ENCODE measurements at places on chromosomes 7 and 10.

- no peak for DNase-seq
Measured at GRCh38 chr10:27998178-27998953, 513 bp downstream of the ODAD2 start.

DNA sequence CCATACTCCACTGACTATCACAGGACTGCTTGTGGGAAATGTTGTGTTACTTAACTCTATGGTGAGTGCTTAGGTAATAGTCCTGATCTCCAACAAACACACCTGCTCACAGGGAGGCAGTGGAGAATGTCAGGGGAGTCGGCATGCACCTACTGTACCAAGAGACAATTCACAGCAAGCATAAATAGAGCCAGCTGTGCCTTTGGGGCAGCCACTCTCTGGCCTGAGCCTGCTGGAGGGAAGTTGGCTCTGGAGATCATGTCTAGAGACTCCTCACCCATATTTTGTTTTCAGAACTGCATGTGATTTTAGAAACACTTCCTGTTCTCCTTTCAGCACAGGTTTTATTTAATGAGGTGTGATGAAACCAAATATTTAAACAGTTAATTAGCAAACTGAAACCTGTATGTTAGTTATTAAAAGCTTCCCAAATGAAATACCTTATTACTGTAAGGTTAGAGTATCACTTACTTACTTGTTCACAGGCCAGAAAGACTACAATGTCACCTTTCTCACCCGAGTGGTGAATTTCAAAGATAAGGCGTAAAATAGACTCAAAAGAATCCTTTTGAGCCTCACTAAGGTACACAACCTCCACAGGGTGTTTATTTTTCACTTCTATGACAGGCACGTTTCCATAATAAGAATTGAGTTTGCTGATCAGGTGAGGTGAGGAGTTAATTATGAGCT, 21.8 kb downstream of the DHX32 start:
- no peak for DNase-seq

DNA sequence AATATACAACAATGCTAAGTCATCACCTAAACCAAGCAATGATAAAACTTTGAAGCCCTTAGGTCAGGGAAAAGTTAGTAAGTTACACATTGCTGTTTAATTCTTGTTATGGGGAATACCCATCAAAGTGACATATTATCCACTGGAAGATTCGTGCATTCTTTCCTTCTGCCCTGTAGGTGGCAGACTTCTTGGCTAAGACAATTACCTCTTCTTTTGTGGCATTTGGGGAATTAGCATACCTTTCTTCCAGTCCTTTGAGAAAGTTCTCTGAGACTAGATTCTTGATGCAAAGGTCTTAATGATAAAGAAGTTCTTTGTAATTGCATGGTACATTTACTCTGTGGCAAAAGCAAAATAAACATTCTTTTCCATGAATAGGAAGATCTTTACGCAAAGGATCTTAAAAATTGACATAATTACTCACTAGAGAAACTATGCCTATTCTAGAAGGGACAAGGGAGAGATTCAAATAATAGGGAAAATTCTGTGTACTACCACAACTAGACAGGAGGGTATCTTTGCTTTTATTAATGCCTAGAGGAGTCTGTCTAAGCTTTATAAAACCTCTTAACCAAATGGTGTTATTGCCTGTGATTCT, 395.9 kb downstream of the GRM8 start:
- DNase-seq: no peak

- DNase-seq: no peak
Measured at GRCh38 chr10:102384053-102384452, 11.5 kb upstream of the NFKB2 start.

DNA sequence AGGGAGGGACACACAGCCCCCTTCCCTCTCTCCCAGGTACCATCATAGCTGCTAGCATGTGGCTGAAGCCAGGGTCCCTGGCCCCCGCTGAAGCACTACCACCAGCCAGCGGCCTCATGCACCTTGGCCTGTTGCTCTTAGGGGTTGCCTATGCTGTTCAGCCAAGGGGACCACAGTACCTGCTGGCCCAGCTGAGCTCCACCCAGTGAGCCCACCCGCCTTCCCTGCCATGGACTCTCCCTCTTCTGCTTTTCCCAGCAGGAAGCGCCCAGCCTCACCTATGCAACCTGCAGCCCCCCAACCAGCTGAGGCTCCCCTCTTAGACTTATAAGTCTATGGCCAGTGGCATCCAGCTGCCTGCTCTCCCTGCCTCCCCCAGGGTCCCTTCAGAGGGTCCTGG, 8.7 kb upstream of the MTPAP start:
- DNase-seq: no peak

DNA sequence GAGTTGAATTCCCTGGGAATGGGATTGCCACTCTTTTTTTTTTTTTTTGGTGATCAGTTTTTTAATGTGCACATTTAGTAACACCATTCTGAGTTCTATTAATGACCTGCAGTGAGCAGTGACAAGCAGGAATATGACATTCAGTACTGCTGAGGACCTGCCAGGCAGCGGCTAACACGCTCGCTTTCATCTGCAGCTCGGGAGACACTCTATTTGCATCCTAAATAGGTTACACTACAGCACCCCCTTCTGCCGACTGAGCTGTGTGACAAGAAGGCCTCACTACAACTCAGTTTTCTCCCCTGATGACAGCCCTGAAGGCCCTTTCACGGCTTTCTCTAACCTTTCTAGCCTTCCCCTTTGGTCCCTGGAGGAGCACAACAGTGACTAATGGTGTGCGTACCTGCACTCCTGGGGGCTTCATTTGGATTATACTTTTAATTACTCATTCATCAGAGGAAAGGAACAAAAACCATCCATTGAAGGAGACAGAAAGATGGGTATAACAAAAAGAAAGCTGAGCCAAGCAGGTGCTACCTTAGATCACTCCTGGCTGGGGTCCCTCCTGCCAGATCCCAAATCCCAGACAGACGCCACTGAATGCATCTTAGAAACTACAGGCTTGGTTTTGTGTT, 872.4 kb downstream of the LRMDA start:
- DNase-seq: peak; percentile 20

DNA sequence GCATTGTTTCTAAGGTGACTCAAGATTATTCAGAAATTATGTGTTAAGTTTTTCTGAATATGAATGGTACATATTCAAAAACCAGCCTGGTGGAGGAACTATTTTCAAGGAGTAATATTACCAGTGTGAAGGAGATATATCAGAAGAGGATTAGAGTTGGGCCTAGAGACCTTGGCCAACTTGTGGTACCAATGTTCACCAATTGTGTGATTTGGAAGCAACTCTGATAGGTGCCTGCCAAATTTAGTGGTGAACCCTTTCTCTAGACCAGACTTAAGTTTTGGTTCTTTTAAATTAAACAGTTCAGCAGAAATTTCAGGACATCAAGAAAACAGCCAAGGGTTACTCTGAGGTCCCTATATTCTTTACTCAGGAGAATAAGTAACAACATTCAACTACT, 88.6 kb downstream of the RNLS start:
- no peak for DNase-seq

DNA sequence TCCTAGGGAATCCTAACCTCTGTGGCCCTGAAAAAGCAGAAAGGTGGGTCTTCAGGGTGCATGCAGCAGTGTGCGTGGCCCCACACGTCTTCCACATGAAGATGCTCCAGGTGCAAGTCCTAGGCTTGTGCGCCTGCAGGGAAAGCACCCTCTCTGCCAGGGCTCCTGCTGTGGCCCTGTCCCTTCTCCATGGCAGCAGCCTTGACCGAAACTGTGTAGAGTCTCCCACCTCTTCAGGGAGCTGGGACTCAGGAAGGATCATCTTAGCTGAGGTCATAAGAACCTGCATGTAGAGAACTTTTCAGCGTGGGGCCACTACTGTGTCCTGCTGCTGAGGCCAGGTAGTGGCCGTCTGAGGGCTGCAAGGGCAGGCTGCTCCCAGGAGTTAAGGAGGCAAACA, 6.3 kb upstream of the CSGALNACT2 start:
- DNase-seq: no peak

DNA sequence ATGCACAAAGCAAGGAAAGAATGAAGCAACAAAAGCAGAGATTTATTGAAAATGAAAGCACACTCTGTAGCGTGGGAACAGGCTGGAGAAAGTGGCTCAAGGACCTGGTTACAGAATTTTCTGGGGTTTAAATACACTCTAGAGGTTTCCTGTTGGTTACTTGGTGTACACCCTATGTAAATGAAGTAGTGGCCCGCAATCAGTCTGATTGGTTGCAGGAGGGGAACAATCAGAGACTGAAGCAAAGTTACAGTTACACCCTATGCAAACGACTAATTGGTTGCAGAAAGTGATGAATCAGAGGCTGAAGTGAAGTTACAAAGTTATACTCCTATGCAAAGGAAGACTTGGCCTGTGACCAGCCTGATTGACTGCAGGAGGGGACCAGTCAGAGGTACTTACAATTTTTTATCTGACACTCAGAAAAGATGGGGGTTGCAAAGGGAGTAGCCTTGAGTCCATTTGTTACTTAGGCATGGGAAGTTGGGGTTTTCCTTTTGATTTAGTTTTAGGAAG, 3.6 kb upstream of the MTPN start:
- DNase-seq: no peak

All from SK-N-MC (cell line).